Renal pelvis (tissue), 12 donors: ENCODE measurements at places on chromosomes 7 and 10.

DNA sequence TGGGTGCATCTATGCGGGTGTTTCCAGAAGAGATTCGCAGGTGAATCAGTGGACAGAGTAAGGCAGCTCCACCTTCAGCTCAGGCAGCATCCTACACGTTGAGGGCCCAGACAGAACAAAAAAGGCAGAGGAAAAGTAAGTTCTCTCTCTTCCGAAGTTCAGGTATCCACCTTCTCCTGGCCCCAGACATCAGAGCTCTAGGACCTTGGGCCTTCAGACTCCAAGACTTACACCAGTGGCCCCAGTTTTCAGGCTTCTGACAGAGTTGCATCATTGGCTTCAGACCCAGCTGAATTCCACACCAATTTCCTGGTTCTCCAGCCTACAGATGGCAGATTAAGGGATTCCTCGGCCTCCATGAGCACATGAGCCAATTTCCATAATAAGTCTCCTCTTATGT lies 102.2 kb upstream of the GPR26 start:
- DNase-seq: no peak

DNA sequence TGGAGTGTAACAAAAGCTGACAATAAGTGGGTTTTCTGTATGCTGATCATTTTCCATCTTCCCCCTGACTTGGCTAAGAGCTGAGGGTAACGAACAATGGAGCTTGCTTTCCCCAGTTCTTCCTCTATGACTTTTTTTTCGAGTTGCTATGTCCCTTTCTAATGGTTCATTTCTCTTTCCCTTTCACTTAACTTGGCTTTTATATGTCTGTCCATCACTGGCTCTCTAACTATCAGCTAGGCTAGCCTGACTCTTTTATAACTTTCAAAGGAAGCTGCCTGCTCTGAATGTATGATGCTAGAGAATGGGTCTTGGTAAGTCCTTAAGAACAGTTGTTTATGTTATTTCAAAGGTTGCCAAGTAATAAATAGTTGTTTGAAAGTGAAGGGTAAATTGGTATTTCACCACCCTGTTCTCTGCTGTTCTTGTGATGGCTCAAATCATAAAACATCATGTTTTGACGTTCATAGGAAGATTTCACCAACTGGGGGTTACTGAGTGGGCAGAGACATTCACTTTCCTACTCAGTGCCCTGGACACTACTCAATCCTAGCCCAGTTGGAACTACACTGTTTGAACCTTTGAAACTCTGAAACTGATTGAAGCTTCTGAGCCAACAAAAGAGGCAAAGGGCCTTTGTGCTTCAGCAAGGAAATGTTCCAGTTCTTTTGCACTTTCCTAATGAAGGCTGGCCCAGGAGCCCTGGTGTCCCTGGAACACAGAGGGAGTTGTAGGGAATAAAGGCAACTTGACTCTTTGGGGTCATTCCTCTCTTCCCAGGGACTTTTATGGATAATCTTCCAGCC lies 85.4 kb upstream of the PHYHIPL start:
- no peak for DNase-seq

- DNase-seq: no peak
These were observed 90.5 kb upstream of the ZNF32 start for GRCh38 chr10:43739161-43739560.

DNA sequence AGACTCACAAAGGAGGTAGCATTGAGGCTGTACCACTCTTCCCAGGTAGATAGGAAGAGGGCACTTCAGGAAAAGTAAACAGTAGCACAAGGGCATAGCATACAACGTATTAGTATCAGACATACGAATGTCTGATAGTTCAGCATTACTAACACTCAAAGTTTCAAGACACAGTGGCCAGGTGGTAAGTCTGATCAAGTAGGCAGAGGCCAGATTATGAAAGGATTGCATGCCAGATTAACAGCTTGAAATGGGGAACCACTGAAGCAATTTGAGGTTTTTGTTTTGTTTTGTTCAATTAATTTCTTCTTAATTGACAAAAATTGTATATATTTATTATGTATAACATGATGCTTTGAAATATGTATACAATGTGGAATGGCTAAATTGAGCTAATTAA lies 45.7 kb upstream of the IL6 start:
- DNase-seq: no peak

DNA sequence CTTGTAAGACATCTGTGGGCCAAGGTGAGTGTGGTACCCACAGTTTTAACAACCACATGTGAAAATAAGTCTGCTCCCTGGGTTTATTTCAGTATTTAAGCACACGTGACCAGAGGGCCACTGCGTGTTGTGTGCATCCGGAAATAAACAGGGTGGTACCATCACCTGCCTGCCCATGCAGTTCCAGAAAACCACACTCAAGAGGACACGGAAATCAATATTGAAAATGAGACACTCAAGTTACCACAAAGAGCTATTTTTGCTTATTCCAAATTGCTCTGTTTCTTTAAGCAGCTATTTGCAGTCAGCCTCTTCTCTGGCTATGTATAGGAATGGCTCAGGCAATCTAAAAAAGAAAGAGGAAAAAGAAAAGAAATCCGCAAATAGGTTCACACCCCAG lies 71.8 kb upstream of the LOXL4 start:
- no peak for DNase-seq

GRCh38 chr7:101173752-101174244 lies 6.3 kb downstream of the NAT16 start:
- DNase-seq: no peak

- no peak for DNase-seq
These were observed 212.3 kb downstream of the DKK1 start for GRCh38 chr10:52526251-52526823.

GRCh38 chr10:33008499-33009243 lies 50.6 kb upstream of the ITGB1 start:
- peak; percentile 73 for DNase-seq

DNA sequence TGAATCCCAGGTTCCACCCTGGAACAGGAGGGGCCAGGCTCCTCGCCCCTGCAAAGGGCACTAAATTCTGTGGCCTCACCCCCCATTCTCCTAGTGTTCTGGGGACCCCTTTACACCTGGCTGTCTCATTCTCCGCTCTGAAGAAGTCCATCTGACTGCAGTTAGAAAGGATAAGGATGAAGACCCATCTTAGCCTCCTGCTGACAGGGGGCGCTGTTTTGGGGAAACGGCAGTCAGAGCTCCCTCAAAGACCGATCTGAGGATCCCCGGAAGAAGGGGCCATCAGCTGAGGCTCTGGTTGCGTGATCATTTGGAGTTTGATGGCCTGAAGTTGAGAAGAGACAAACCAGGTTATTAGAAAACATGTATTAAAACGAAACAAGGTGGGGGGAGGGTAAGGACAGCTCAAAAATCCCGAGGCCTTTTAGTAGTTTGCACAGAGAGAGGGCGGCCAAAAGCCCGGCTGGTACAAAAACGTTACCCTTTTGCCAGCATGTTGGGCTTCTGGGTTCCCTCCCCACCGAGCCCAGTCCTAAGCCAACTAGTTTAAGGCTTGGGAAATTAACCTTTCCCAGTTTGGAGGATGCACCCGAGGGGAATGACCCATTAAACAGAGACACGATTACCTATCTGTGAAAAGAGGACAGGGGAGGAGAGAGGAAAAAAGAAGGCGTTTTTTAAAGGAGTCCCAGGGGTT lies 102.8 kb downstream of the CHN2 start:
- no peak for DNase-seq

- DNase-seq: peak; percentile 68
These were observed 5.8 kb downstream of the TCF7L2 start for GRCh38 chr10:112955582-112956421.

- DNase-seq: no peak
These were observed 12.7 kb downstream of the AKR1E2 start for GRCh38 chr10:4838743-4839142.

- no peak for DNase-seq
These were observed 348.9 kb upstream of the NPSR1 start for GRCh38 chr7:34309116-34309515.

- no peak for DNase-seq
These were observed 79.3 kb downstream of the FZD1 start for GRCh38 chr7:91343420-91343960.

DNA sequence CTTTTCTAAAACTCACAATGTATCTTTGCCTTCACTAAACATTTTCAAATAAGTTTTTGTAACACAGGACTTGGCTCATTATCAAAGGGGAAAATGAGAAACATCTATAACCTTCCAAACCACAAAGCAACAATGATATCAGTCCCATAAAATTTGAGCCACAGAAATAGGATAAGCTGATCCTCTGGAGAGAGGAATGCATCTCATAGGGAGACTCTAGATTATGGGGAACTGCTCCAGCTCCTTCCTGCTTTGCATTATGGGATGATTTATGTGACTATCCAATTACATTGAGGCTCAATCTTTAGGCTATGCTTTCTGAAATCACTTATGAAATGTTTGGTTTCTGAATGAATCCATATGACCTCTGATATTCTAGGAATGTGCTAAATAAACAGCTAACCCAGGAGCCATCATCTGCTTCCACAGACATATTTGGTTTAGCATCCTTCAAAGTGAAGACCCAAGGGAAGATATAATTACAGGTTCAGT lies 70.4 kb downstream of the CUBN start:
- no peak for DNase-seq

DNA sequence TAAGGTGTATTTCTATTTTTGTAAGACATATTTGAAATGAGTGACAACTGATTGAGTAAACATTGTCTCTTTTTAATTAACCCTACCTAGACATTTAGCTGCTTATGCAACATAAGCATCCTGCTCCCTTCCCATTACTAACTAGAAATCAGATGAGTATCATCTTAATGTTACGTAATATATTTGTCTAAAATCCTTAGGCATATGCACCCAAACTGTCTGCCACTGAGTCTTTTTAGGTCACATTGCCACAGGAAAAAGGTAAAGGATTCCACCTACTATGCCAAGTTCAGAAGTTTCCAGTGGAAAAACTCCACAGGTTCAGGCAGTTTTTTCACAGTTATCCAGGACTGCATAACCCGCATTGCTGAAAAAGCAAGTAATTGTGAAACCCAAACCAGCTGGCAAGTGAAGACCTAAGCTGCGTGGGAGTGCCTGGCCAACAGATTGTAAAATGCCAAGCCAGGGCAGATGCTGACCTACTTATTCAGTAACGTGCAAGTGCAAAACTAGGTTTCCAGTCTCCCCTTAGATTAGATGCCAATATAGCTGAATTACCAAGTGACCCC lies 983.7 kb downstream of the GATA3 start:
- DNase-seq: no peak

DNA sequence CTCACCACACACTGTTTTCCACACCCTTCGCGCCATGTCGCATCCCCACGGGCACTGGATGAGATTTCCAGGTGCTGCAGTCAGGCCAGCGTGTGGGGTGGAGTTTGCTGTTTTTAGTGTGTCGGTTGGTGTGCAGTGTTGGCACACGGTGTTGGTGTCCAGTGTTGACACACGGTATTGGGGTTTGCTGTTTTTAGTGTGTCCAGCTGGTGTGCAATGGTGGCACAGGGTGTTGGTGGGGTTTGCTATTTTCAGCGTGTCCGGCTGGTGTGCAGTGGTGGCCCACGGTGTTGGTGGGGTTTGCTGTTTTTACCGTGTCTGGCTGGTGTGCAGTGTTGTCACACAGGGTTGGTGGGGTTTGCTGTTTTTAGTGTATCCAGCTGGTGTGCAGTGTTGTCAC lies 20.1 kb upstream of the PRKAR1B start:
- no peak for DNase-seq

DNA sequence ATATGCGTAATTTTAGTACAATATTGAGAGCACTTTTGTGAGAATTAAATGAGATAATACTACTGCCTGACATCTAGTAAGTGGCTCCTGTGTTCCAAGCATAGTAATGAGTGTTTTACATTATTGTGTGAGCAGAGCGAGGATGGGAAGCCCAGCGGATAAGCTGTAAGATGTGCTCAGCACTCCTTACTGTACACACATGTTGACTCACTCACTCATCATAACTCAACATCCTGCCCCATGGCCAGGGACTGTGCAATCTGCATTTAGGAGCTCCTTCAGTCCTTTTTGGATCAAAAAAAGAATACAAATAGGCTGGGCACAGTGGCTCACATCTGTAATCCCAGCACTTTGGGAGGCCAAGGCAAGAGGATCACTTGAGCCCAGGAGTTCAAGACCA lies 72.9 kb upstream of the NEBL start:
- no peak for DNase-seq

DNA sequence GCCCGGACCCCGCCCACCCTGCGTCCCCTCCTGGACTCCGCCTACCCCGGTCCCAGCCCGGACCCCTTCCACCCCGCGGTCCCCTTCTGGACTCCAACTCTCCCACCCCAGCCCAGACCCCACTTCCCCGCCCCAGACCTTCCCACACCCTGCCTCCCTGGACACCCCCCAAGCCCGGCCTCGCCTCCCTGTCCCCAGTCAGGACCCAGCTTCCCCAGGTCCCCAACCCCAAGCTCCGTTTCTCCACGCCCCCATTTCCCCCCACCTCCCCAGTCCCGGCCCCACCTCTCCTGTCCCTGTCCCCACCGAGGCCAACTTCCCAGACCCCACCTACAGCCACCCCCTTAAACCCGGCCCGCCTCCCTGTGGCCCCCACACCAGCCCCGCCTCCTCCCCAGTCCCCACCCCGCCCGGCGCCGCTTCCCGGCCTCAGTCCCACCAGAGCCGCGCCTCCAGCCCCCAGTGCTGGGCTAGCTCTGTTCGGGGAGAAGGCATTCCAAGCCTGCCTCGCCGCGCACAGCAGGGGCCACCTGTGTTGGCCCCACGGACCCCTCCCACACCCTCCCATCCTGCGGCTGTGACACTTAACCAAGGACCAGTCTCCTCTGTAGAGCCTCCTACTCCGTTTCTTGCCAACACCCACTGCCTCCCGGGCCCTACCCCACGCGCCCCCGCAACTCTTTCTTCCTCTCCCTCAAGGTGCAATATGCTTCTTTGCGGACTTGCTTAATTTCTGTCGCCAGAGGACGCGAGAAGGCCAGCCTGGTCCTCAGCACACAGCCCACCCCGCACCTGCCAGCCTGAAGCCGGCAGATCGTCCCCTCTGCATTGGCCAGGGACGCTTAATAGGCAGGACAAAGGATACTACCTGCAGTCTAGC lies 736 bp upstream of the ITIH5 start:
- no peak for DNase-seq

- DNase-seq: no peak
These were observed 95.8 kb upstream of the COL1A2 start for GRCh38 chr7:94298943-94299342.

DNA sequence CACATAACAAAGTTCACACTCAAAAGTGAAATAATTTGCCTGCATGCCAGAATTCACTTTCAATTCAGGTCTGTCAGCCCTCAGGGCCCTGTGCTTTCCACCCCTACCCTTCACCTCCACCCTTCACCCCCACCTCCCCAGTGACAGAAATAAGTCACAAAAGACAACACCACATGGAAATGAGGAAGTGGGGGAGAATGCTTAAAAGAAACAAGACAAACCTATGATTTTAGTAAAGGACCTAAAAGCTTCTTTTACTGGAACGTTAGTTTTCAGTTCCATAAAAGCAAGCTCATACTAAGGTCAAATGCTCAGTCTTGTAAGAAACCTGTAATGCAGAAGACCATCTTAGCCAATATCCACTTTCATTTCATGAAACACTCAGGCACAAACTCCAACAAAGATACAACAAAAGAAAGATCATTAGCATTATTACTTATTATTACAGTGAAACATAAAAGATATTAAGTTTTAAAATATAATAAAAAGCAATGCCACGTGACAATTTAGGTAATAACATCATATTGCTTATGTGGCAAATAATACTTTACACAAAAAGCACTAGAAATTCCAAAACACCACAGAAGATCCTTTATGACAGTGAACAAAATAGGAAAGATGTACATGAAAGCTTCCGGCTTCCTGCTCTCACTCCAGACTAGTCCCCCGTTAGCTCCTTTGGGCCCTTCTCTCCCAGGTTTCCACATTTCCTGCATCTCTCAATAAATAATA lies 112.1 kb downstream of the LMBR1 start:
- no peak for DNase-seq
